ENCODE measurements at places on chromosomes 4 and X.

GRCh38 chr4:147769386-147769785, 37.5 kb downstream of the ARHGAP10 start:
- DNase-seq: no peak

DNA sequence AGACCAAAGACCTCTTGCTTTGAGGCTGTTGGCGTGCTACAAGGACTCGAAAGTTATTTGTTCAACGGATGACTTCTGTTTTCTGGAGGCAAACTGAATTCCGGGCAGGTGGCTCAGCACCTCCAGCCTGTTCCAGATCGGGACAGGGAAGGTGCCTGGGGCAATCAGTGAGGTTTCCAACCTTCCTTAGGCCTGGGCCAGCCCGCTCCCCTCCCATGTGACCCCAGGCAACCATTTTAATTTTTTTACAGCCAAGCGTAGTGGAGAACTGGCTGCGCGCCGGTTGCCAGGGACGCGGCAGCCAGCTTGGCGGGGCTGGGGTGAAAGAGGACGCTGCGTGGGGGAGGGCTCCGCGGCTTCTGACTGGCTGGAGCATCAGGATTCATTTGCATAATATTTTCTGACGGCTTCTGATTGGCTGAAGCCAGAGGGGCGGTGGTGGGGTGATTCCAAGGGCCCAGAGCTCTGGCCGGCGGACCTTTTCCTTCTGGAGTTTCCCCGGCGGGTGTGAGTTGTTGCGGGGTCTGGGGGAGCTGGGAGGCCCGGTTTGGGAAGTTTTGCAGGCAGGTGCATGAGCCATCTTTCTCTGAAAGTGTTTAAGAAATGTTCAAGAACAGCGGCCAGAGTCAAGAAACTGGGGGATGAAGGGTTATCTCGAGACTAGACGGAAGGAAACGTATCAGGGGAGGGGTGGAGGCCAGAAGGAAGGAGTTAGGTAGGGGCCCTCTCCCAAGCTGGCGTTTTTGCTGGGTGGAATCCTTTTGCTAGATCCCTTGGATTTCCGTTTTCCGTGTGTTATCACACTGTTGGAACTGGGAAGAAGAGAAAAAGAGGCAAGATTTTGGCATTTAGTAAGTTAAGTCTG, at the start of gene MID1IP1:
MID1IP1 (plus strand) TSS at position 479 of the 865 bp plus-strand sequence. CDS start 3,488 bp downstream, outside the sequence.
- peak; percentile 78 for DNase-seq

GRCh38 chrX:18468599-18468998, 43.2 kb downstream of the CDKL5 start:
- no peak for DNase-seq

DNA sequence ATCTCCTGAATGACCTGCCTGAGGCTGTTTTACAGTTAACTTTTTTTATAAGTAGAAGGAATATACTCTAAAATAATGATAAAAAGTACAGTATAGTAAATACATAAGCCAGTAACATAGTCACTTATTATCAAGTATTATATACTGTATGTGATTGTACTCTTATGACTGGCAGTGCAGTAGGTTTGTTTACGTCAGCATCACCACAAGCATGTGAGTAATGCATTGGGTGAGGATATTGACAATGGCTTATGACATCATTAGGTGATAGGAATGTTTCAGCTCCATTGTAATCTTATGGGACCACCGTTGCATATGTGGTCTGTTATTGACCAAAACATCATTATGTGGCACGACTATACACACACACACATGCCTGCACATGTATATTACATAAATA, 20.5 kb downstream of the NUDT9 start:
- no peak for DNase-seq

DNA sequence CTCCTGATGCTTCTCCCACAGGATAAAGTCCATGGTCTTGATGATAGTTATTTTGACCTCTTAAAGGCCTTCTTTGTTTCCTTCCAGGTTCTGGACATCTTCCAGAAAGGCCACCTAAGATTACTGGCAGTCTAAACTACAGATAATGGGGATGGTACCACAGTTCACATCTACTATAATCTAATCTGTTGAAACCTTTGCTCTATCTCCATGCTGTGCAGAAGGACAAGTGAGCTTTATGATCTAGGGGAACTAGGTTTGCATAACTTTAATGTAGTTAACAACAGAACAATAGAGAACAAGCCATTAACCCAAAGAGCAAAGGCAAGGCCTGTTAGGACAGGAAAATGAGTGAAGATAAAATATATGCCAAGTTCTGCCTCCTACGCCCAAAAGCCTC, 103.9 kb upstream of the KLHL13 start:
- DNase-seq: no peak

DNA sequence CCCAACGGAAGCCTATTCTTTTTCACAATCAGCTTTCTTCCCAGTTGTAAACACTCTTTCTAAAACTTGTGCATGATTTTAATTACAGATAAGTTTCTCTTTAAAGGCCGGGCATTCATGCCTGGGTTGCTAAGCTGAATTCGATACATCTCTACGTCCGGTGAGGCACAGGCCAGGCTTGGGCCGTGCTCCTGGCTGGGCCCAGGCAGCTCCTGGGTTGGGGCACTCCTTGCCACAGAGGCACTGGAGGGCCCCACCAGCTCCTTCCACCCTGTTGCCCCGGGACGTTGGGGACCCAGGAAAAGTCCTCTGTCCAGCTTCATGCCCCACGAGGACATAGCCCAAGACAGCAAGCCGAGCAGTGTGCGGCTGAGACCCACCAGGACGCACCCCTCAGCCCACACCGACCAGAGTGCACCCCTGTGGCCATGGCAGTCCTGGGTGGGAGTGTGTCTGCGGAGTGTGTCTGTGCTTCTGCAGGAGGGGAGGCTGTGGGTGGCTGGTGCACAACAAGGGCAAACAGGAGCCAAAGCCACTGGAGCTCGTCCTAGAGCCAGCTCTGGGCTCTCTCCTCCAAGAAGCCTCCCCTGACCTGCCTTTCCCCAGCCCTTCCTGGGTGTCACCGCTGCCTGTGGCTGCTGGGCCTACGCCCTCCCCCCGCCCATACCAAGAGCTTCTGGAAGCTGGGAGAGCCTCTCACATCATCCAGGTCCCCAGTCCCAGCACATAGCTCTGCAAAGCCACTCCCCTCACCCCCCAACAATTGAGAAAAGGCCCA, 128.0 kb upstream of the NKX1-1 start:
- DNase-seq: no peak

GRCh38 chr4:16725252-16725651, 173.2 kb downstream of the LDB2 start:
- no peak for DNase-seq

- no peak for DNase-seq
These were observed 53.2 kb downstream of the ZFYVE28 start for GRCh38 chr4:2365054-2365912.

DNA sequence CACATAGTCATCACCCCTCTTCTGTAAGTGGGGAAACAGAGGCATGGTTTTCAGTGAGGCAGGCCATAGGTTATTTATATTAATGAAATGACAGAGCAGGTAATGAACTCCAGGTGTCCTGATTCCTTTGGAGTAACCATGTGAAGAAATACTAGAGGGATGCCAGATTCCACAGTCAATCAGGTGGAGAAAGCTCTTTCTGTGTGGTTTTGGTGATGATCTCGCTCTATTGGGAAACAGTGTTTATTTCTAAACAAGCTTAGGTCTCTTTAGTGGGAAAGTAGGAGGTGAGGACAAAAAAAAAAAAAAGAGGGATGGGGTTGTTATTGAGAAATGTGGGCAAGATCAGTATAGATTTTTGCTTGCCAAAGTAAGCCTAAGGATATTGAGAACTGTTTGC, 12.2 kb downstream of the DOCK11 start:
- no peak for DNase-seq

GRCh38 chrX:134537179-134537955, 77.4 kb downstream of the HPRT1 start:
- no peak for DNase-seq

DNA sequence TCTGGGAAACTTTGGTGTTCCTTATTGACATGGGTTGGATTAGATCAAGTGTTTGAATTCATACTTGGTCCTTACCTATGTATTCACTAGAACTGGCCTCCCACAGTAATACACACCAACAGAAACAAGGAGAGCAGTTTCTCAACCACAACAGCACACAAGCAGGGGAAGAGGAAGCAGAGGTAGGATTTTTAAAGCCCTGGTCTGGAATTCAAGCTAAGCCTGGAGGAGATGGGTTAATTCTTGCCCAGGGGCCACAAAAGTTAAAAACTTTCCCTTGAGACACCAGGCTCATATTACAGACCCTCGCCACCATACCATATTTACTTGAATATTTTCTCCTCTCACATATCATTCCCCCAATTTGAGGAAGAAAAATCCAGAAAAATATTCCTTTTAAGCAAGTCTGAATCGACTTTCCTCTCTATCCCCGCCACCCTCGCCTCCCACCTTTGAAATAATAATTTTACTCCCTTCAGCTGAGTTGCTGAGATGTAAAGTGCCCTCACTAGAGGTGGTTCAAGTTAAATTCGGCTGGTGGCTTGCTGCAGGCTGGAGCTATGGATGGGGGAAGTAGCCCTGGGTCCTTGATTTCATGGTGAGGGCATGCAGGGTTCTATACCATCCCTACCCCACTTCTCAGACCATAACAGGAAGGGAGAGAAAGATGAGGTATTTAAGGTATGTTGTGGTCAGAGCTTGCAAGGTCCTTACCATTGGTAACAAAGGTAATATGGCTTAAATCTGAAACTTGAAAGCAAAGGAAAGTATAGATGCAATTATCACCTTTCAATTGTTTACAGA, 440.2 kb downstream of the INPP4B start:
- DNase-seq: no peak

DNA sequence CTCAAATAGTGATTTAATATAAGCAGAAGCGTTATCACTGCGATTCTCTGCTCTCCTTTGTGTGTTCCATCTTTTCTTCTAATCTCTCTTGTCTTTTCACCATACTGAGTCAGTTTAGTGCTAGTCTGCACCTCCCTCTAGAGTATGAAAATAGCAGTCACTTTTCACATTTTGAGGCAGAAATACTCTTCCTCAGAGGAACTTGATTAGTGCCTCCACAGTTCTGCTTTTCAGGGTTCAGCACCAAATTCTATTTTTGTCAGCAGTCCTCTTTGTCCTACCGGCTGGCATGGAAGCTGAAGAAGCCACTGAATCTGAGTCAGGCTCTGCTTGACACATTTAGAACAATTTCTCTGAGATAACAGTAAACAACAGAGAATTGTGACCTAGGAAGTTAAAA, 49.7 kb upstream of the ANKRD17 start:
- no peak for DNase-seq

All from stimulated activated CD4-positive, alpha-beta T cell treated with anti-CD3 and anti-CD28 coated beads, Interleukin-2, amount 100 ng/mL, for 24 hours (primary cell).